ENCODE measurements at places on chromosomes 5 and 9.

GRCh38 chr5:104789366-104789765 is 1226.8 kb upstream of the NUDT12 start:
- no peak for DNase-seq

DNA sequence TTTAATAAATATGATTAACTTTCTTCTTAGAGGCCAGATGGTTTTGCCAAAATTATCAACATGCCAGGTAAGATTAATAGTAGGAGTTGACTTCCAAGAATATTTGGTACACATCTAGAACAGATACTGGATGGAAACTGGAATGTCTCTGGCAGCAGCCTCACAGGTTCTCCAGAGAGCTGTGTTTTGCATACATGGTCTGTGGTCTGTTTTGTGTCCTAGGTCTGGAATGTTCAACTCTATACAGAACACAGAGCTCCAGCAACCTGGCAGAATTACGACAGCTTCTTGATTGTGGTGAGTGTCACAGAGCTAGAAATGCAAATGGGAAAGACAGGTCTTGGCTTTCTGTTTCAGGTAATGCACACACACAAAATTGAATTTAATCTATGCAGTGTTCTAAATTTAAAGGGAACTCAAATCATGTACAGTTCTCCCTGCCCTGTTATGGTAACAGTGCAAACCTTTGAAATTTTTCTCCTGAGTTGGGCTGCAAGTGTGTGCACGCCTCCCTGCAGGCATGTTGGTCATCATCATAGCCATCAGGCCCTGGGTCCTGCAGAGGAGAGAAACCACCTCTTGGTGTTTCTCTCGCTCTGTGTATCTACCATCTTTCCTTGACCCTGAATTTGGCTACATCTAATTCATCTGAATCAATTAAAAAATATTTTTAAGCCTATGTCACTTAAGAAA is 58.3 kb downstream of the PIK3R1 start:
- DNase-seq = no peak

- DNase-seq = no peak
These were observed 21.4 kb upstream of the HAPLN1 start for GRCh38 chr5:83742089-83742488.

GRCh38 chr9:69918322-69918721 is 97.7 kb downstream of the CFAP95 start:
- no peak for DNase-seq

DNA sequence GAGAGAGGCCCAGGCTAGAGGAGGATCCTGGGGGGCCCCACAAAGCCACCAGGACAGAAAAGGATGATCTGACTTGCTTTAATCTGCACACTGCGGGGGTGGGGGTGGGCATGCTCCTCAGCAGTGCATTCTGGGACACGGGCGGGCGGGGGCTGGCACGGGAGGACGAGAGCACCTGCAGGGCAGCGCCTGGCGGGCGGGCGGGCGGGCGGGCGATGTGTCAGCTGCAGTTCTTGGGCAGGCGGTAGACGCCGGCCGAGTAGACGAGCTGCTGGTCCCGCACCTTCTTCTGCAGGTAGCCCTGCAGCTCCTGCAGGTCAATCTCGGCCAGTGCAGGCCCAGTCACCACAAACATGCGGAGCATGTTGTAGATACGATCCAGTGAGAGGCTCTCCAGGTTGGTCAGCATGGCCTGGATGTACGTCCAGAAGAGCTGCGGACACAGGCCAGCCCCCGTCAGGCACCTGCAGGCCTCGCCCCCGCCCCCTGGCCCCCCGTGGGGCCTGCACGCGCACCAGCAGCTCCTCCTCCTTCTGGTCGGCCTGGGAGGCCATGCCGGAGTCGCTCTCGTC is 3.0 kb upstream of the TMEM210 start:
- no peak for DNase-seq

GRCh38 chr5:35182910-35183535 is 47.3 kb downstream of the PRLR start:
- peak; percentile 9 for DNase-seq

- no peak for DNase-seq
These were observed 40.2 kb upstream of the PRDM12 start for GRCh38 chr9:130624154-130624553.

Measured in CD4-positive, alpha-beta T cell treated with Interleukin-21 for 1 hour (primary cell).